ENCODE measurements at places on chromosomes 11 and 22.

DNA sequence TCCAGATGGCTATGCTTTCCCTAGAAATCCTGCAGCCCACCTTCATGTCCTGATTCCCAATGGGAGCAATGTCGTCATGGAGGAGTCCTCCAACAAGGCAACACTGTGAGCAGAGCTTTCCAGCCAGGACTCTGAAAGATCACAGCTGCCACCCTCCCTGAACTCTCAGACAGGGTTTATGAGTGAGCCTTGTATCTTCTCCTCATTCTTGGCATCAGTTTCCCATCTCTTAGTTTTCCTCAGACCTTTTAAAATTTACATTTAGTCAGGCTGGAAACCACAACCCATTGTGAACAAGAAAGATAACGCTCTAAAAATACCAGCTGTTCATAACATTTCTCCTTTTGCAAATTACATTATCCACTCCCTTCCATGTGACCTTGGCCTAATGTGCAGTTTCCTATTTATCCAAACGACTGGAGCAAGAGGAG is 15.6 kb upstream of the LYVE1 start:
- no peak for DNase-seq

DNA sequence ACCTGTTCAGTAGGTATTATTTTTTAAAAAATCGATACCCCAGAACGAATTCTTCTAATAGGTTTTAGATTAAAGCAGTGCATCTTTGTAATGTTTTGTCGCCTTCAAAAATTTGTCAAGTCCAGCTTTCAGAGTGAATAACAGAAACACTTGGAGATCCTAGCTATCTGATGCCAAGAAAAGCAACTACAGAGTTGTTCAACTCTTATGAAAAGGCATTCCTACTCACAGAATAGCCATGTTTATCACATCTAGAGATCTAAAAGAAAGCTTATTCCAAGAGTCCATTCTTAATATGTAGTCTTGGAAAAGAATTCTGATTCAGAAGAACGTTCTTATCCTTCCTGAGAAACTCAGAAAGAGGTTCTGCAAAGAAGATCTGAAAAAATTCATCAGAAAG is 268.5 kb downstream of the TTC28 start:
- DNase-seq: no peak

GRCh38 chr22:49551897-49552614 is 275.6 kb downstream of the BRD1 start:
- no peak for DNase-seq

- DNase-seq: no peak
These were observed 101.4 kb downstream of the DBX1 start for GRCh38 chr11:20058749-20059458.

- DNase-seq: no peak
These were observed 17.8 kb downstream of the PRRG4 start for GRCh38 chr11:32847511-32847910.

DNA sequence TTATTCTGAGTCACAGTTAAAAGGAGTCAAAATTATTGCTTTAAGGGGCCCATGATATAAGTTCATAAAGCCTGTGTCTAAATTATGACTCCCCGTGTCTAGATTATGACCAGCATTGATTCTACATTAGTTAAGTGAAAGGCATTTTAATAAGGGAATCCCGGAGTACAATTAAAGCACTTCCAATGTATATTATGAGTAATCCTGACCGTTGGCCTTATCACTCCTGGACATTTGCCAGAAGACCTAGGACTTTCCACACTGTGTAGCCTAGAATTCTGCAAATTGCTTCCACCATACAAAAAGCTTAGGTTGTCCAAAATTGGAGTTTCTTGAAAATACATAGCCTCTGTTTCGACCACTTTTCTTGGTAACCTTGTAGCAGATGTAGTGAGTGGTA is 1292.6 kb downstream of the LRRC4C start:
- DNase-seq: no peak

GRCh38 chr11:59102259-59102765 is 4.7 kb upstream of the FAM111B start:
- DNase-seq: no peak

- DNase-seq: no peak
These were observed 3.4 kb downstream of the IRF7 start for GRCh38 chr11:612201-612960.
